ENCODE measurements at places on chromosomes 2 and 18.

DNA sequence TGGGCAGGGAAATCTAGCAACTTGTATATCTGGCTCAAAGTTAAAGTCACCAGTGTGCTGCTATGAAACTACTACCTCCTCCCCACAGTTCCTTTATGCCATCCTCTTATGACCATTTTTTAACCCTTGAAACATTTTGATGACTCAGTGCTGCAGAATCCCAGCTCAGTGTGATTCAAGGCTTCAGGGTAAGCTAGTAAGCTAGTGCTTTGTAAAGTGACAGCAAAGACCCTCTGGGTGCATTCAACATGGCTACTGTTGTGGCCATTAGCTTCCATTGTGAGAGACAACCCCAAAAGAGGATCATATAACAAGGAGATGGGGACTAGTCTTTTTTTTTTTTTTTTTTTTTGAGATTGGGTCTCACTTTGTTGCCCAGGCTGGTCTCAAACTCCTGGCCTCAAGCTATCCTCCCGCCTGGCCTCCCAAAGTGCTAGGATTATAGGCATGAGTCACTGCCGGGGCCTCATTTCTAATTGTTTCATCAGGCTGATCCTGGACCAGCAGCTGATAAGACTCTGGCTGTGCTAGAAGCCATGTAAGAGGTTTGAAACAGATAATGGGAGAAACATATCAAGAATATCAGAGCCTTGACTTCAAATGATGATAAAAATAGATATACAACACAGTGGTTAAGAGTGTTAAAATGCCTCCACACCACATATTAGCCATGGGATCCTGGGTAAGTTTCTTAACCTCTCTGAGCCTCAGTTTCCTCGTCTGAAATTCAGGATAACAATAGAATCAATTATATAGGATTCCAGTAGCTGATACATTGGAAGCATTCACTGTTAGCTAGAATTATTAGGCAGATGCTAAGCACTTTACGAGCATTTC lies 65.7 kb upstream of the RTN4 start:
- no peak for DNase-seq

DNA sequence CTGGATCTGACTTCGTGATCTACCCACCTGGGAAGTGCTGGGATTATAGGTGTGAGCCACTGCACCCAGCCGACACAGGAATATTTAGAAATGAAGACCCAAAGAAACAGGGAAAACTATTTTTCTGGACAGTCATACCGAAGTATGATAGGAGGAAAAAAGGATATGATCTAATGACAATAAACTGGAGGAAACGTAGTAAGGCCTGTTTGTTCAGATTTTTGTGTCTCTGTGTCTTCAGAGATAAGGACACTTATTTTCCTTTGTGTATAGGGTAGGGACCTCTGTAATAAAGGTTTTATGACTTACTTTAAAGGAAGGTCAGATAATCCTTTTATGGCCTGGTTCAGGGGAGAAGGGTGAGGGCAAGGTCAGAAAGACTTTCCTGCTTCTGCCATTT lies 55.9 kb downstream of the GTF2A1L start:
- DNase-seq, result no peak

GRCh38 chr18:59954755-59955156 lies 55.0 kb downstream of the PMAIP1 start:
- no peak for DNase-seq

- no peak for DNase-seq
Measured at GRCh38 chr2:72806280-72806945, 19.4 kb downstream of the EXOC6B start.

DNA sequence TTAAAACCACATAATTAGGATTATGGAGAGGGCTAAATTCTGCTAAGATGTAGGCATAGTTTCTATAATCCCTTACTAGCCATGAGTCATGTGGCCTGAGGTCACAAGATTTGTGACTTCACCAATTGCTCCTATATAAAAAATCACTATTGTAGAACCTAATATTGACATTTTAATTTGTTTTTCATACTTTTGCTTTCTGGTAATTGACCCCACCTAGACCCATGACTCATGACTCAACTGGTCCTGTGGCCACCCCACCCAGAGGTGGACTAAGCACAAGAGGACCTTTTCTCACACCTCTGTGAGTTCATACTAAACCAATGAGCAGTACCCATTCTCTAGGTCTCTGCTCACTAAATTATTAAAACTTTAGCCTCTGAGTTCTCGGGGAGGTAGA lies 1567.5 kb upstream of the LRRTM1 start:
- no peak for DNase-seq

- no peak for DNase-seq
Measured at GRCh38 chr2:144770616-144771230, 250.8 kb upstream of the ZEB2 start.

GRCh38 chr2:74181739-74182138 lies 3.1 kb upstream of the MOB1A start:
- DNase-seq, result peak; percentile 38

DNA sequence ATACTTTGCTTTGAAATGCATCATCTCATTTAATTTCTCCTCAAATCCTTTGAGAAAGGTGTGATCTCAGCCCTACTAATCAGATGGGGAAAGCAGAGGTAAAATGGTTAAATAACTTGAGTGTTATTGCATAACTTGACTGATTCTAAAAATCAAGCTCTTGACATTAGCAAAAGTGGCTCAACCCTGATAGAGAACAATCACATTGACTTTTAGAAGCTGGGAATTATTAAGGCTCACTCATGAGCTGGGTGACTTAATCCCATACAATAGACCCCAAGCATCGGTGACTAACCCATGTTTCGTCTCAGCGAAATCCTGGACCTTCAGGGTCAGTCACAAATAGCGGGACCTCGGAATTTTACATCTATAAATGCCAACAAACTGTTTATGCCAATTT lies 378.9 kb downstream of the NBAS start:
- DNase-seq, result no peak

GRCh38 chr2:142725386-142725785 lies 152.1 kb upstream of the KYNU start:
- DNase-seq, result no peak

DNA sequence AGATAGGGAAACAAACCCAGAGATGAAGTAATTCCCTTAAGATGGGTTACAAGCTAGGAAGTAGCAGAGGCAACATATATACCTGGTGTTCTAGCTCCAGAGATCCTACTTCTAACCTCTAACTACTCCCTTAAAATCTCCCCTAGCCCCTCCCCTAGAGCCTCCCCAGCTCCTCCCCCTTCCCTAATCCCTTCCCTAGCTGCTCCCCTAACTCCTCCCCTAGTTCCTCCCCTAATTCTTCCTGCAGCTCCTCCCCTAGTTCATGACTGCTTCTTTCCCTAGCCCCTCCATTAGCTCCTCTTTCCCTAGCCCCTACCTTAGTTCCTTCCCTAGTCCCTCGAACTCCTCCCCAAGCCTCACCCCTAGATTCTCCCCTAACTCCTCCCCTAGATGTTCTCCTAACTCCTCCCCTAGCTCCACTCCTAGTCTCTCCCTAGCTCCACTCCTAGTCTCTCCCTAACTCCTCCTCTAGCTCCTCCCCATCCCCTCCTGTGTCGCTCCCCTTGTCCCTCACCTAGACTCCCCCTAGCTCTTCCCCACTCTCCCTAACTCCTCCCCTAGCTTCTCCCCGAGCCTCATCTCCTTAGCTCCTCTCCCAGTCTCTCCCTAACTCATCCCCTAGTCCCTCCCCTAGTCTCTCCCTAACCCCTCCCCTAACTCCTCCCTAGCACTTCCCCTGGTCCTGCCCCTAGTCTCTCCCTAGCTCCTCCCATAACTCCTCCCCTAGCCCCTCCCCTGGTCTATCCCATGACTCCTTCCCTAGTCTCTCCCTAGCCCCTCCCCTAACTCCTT lies 108.9 kb downstream of the CD226 start:
- DNase-seq, result no peak

DNA sequence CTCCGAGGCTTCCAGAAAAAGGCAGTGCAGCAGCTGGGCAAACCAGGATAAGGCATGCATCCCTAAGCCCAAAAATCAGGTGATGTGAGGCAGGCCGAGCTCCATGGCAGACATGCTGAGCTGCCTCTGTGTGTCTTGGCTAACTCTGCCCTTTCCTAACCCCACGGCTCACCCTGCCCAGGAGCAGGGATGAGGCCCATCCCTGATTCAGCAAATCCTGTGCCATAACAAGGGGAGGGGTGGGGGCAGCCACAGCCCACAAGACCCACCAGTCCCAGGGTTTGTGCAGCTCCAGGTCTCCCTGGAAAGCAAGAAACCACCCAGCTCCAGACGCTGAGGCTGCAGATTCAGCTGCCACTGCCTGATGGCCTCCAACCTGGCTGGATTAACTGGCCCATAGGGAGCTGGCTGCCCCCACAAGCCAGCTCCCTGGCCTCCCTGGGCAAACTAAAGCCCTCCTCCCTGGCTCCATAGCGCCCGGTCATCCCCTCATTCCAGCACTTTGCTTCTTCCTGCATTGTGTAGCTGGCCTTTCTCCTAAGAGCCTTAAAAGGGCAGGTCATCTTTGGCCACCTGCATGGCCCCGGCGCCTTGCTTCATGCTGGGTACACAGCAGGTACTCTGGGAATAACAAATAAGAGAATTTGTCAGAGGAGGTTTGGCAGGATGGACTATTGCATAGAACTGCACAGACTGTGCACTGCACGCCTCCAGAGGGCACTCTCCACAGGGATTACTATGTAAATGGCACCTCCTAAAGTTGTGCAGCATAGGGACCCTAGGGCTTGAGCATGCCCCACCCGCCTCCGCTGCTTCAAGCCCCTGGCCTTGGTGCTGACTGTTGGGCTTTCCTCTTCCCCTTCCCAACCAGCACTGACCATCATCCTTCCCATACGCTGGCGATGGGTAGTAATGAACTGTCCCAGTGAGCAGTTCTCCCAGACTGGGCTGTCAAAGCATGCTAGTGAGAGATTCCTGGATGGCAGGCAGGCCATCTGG lies 10.7 kb downstream of the STEAP3 start:
- DNase-seq, result no peak

DNA sequence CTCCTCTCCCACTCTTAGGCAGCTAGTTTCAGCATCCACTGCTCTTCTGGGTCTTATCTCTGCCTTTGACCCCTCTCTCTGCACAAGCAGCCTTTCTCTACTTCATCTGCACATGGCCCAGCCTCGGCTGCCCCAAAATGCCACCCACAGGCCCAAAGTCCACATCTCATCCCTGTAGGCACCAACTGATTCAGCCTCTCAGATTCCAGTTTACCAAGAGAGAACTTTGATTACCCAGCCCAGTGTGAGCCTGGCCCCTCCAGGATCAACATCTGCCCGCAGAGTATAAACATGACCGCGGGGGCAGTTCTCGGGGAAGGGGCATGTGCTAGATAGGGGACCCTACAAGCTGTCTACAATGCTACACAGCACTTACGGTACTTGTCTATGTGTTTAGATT lies 141.7 kb downstream of the RTN4 start:
- DNase-seq, result no peak

DNA sequence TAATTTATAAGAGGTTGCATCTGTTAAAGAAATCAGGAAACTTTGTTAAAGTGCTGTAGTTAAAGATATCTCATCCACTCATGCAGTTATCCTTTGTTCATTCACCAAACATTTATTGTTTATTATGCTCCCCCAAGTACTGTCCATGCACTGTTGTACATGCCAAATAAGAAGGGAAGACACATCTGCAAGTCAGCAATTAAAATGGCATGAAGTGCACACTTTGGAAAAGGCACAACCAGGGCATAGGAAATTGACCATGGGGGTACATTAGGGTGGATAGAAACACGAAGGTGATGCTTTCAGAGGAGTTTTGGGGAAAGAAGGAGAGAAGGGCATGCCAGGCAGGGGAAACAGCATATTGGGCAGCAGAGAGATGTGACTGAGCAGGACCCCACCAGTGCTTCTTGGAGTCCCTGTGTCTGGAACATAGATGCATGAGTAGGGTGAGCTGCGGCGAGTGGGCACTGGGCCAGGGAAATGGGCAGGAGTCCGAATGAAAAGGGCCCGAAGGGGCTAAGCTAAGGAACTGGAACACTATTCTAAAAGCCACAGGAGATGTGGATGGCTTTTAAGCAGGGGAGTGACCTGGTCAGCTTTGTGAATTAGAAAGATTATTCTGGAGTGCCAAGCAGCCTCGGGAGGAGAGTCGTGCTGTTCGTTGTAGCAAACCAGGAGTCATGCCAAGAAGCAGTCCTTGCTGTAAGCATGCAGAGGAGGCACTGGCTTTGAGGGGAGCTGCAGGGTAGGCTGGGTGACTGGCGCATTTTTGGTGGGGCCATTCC lies 316.3 kb downstream of the AGPS start:
- DNase-seq, result no peak

GRCh38 chr2:58967736-58968135 lies 726.6 kb upstream of the FANCL start:
- no peak for DNase-seq

- no peak for DNase-seq
Measured at GRCh38 chr2:173656086-173656485, 301.4 kb downstream of the CDCA7 start.

DNA sequence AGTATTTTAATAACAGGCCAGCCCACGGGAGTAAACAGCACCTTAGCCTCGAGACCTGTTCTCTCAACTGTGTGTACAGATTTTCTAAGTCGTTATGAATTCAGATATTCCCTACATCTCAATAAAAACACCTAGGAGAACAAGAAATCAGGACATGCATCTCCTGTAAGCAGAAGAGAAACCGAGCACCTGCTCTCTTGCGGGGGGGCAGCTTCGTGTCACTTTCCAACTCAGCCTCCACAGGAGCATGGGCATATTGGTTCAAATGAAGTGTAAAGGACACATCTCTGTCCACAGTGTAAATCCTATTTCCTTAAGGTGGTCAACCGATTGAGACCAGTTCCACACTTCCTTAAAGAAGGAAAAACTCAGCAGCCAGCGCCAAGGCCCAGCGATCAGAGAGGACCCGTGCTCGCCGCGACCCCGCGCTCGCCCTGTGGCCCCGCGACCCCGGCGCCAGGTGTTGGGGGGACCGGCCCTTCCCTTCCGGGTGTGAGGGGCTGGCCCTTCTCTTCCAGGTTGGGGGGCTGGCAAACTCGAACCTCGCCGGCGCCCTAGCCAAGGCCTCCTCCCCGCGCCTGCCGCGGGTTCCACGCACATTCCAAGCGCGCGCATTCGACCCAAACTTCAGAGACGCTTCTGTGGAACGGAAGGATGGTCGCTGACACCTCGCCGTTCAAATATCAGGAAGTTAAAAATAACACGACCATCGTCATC lies 652 bp downstream of the SH3YL1 start:
- DNase-seq, result no peak

DNA sequence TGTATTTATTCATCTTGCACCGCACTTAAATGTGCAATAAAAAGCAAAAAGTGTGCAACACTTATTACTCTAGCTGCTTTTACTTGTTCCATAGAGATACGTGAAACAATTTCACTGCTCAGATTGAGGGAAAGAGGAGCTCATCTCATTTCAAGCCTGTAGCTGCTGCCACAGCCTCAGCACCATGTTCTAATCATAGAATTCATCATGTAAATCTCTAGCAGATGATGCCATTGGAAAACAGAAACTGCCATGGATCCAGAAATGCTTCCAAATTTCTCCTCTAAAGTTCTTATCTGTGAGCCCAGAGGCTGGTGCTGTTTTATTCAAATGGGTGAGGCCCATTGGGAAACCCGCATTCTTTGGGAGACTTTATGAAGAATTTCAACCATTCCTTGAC lies 2.0 kb downstream of the CDC42EP3 start:
- no peak for DNase-seq

Data from substantia nigra (tissue), 51 donors.